ENCODE measurements at places on chromosomes 4 and X.

- DNase-seq = no peak
These were observed 283.0 kb upstream of the GPC4 start for GRCh38 chrX:133698298-133698697.

GRCh38 chr4:53816561-53816960 lies 225.3 kb upstream of the LNX1 start:
- DNase-seq = no peak

- DNase-seq = no peak
These were observed 75.8 kb downstream of the ATG4A start for GRCh38 chrX:108167211-108167872.

- no peak for DNase-seq
These were observed 17.8 kb upstream of the ZNF827 start for GRCh38 chr4:145956288-145956890.

- no peak for DNase-seq
These were observed 30.4 kb downstream of the TXK start for GRCh38 chr4:48103483-48104139.

DNA sequence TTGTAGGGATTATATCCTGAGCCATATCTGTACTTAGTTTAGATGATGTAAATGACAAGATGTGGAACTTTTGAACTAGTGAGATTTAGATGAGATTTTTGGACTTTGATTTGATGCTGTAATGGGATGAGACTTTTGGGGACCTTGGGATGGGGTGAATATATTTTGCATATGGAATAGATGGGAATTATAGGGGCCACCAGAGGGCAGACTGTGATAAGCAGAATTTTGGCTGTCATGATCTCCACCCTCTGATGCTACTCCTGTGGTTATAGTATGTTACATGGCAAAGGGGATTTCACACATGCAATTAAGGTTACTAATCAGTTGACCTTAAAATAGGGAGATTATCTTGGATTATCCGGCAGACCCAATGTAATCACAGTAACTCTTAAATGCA lies 214.0 kb upstream of the NHS start:
- DNase-seq = no peak

Data from non-pigmented ciliary epithelial cell (primary cell).